Left kidney (tissue), 8 donors: ENCODE measurements at places on chromosomes 13 and 19. TPM values are rescaled to one million over a fixed set of nuclear protein-coding genes. Genes with fewer than 3 reads are reported as not detected.

Gene COL5A3
- 0.71 TPM for polyA plus RNA-seq

Gene SLC6A16
- 5.3 TPM for polyA plus RNA-seq

Gene RASAL3
- 1.1 TPM for polyA plus RNA-seq

Gene PSG4
- polyA plus RNA-seq = 0.42 TPM

Gene C19orf67
- polyA plus RNA-seq = 0.12 TPM

Gene RPS19
- polyA plus RNA-seq = 1,139 TPM

Gene TGFBR3L
- polyA plus RNA-seq = 0.42 TPM

Gene POU2F2
- polyA plus RNA-seq = 0.70 TPM

Gene SIAH3
- 1.2 TPM for polyA plus RNA-seq

Gene CEACAM4
- not detected for polyA plus RNA-seq

Gene KCNN4
- 1.6 TPM for polyA plus RNA-seq

Gene NCR1
- 0.37 TPM for polyA plus RNA-seq

Gene ZNF256
- polyA plus RNA-seq = 12.1 TPM

Gene SLAIN1
- polyA plus RNA-seq = 23.1 TPM

GRCh38 chr13:21043898-21044297 lies 17.5 kb downstream of the LATS2 start:
- DNase-seq = no peak

GRCh38 chr13:112113348-112113747 lies 46.4 kb downstream of the SOX1 start:
- no peak for DNase-seq

DNA sequence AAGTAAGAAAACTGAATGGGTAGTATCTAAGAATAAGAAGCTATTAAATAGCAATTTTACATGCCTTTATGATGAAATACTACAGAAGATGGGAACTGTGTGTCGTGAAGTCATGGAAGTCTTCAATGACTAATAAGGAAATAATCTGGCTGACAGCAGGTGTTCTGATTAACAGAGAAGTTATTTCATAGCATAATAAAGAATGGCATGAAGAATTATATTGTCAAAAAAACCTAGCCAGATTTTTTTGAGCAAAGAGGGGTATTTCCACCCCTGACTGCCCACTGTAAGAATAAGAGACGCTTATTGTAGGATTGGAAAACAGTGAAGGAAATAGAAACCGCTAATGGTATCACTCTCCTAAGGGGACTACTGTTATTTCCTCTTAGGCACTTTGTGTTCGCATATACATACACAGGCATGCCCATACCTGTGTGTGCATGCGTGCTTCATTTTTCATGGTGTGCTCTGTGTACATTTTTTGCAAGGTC lies 318.8 kb downstream of the SHISA2 start:
- no peak for DNase-seq

GRCh38 chr19:51186323-51186722 lies 38.6 kb upstream of the CD33 start:
- DNase-seq = no peak

DNA sequence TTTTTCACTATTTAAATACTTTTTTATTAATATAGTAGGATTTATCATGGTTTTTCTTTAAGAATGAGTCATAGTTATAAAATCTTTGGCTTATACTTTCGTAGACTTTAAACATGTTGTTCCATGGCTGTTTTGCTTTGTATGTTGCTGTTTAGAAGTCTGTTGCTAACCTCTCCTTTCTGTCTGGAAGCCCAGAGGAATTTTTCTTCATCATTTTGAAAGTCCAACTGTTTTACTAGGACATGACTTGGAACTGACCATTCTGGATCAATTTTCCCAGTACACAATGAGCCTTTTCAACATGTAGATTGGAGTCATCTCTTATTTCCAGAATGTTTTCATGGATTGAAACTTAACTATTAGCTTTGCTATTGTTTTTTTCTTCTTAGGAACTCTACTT lies 7.9 kb downstream of the CAB39L start:
- no peak for DNase-seq

- DNase-seq = no peak
Observed at GRCh38 chr19:33734913-33735312, 61.8 kb upstream of the KCTD15 start.

GRCh38 chr13:51894239-51894638 lies 32.5 kb downstream of the CCDC70 start:
- no peak for DNase-seq

DNA sequence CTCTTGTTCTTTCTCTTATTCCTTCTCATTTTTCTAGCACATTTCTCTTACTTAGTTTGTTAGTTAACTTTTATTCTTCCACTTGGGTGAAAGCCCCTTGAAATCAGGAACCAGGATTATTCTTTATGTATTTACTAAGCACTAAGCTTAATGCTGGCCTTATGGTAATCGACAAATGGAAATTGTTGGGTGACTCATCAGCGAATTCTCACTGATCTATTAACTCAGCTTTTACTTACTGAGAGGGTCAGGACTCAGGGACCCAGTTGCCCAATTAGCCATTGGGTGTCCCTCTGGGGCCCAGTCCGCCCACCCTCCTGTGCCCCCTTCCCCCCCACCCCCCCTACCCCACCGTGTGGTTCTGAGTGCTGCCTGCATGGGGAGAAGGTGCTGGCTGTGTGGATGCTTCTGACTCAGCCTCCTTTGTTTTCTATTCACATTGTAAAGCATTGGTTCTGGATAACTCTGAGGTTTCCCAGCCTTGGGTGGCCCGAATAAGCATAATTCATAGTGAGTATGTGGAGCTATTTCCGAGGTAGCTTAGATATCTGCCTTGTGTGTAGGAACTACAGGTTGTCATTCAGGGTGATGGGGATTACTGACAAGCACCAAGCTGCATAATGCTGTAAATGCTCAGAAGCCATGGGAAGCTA lies 240.9 kb downstream of the FGF9 start:
- DNase-seq = no peak

GRCh38 chr13:31843044-31843443 lies 103.7 kb downstream of the RXFP2 start:
- no peak for DNase-seq

- no peak for DNase-seq
Observed at GRCh38 chr19:7643031-7643415, 6.1 kb downstream of the STXBP2 start.

GRCh38 chr13:84446972-84447639 lies 564.8 kb upstream of the SLITRK1 start:
- no peak for DNase-seq

DNA sequence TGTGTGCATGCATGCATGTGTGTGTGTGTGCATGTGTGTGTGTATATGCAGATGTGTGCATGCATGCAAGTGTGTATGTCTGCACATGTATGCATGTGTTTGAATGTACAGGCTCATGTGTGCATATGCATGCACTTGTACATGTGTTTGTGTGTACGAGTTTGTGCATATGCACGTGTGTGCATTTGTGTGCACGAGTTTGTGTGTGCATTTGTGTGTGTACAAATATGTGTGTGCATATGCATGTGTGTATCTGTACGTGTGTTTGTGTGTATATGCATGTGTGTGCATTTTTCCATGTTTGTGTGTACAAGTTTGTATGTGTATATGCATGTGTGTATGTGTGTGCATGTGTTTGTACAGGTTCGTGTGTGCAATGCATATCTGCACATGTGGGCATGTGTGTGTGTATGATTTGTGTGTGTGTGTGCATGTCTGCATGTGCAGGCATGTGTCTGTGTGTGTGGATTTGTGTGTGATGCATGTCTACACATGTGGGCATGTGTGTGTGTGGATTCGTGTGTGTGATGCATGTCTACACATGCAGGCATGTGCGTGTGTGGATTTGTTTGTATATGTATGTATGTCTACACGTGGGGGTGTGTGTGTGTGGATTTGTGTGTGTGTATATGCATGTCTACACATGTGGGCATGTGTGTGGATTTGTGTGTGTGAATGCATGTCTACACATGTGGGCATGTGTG lies 57.1 kb downstream of the F2RL3 start:
- no peak for DNase-seq

DNA sequence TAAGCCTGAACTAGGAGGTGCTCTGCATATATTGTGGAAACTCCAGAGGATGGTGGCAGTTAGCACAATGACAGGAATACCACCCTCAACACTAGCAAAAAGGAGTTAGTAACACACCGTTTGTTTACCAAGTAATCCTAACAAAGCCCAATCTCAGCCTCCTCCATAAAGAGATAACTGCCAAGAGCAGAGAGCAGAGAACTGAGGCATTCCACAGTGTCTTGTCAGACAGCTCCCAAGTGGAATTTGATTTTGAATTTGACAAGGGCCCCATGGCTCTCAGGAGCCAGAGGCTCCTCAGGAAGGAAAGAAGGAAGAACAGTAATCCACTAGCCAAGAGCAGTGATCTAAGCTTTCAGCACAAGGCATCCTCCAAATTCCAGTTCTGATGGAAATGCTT lies 298.6 kb downstream of the DCLK1 start:
- DNase-seq = no peak

DNA sequence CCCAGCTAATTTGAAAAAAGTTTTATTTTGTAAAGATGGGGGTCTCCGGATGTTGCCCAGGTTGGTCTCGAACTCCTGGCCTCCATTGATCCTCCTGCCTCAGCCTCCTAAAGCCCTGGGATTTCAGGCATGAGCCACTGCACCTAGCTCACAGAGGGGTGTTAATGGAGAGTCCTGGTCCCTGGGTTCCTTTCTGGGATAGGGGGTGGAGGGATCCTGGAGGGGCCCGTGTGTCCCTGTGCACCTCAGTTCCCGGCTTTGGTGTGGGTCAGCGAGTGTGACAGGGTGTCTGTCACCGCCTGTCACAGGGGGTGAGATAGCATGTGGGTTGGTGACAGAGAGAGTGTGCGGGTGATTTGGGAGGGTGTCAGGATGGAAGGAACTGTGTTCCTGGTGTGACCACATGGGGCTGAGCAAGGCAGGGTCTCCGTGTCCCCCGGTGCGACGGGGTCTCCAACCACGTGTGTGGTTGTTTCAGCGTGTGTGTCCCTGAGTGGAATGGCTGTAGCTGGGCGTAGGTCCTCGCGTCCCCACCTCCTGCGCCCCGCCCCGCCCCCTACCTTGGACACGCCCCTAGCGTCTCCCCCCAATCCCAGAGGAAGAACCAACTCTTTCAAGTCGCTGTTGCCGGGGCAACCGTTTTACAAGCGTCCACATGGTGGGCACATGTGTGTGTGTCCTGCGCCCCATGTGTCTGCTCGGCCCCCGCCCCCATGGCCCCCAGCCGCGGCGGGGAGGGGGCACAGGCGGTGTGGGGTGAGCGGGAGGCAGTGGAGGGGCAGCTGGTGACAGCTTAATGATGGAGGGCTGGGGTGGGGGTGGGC lies 2.9 kb upstream of the NRTN start:
- peak; percentile 67 for DNase-seq

GRCh38 chr19:1274081-1274851 lies 1.1 kb upstream of the FAM174C start:
- no peak for DNase-seq

- DNase-seq = peak; percentile 79
Observed at GRCh38 chr19:17950310-17951156, 16.4 kb upstream of the KCNN1 start.

GRCh38 chr19:6509118-6509971 lies 7.2 kb upstream of the TUBB4A start:
- DNase-seq = no peak

GRCh38 chr13:113009743-113010509 lies 40.9 kb downstream of the MCF2L start:
- no peak for DNase-seq

DNA sequence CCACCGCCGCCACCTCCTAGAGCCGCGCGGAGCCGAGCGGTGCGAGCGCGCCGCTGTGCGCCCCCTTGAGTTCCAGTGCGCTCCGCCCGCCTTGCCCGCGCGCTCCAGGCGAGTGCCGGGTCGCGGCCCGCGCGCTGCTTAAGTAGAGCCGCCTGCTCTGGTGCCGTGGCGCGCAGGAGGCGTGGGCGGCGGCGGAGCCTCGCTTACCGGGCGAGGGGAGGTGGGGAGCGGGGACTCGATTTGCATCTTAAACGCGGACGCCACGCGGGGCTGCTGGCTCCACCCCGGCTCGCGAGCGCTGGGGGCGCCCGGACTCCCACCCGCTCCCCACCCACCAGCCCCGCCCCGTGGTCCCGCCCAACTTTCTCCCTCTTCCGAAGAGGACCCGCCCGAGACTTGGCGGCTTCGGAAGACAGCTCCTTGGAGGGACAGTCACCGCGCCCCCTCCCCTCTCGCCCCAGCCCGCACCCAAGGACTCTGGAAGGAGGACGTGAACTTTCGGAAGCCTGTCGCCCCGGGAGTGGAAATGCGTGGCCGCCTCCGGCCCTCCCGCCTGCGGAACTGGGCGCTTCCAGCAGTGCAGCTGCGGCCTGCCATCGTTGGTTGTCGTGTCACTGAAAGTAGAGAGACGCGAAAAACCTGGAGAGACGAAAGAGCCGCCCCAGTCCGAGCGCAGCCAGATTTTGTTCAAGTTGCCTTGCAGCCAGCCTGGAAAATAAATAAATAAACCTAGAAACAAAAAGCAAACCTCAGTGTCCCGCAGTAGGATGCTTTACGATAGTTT lies at the start of gene KCTD12:
Gene KCTD12, minus strand, starts transcription at position 114 of the 784 bp plus-strand sequence. CDS start 257 bp downstream, outside the sequence.
- peak; percentile 82 for DNase-seq

DNA sequence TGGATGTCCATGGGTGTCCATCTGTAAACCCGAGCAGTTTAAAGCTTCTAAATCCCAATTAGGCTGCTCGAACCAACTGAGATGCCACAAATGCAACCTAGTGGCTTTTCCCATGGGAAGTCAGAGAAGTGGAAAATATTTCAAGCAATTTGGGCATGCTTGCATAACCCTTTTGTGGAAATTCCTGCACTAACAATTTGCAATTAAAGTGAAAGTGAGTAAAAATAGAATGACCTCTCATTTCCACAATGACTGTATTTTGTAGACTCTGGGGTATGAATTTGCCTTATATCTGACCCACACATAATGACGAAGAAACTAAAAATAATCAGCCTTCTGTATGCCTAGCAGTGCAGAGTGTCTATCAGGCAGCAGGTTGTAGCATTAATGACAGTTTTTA lies 91.8 kb upstream of the TSC22D1 start:
- DNase-seq = peak; percentile 25

GRCh38 chr13:58573743-58574142 lies 942.2 kb downstream of the PCDH17 start:
- no peak for DNase-seq

GRCh38 chr19:42606660-42607351 lies 12.1 kb upstream of the CEACAM8 start:
- DNase-seq = peak; percentile 35

- no peak for DNase-seq
Observed at GRCh38 chr13:44974056-44974793, 15.0 kb downstream of the NUFIP1 start.

GRCh38 chr13:65275838-65276630 lies 1954.1 kb downstream of the PCDH9 start:
- no peak for DNase-seq

GRCh38 chr19:38852231-38853044 lies 2.7 kb upstream of the HNRNPL start:
- DNase-seq = peak; percentile 61

- DNase-seq = no peak
Observed at GRCh38 chr13:108922108-108922507, 292.7 kb downstream of the MYO16 start.

- no peak for DNase-seq
Observed at GRCh38 chr19:31908080-31908479, 437.3 kb upstream of the ZNF507 start.

- no peak for DNase-seq
Observed at GRCh38 chr19:40198272-40198990, 7.2 kb downstream of the MAP3K10 start.

- DNase-seq = no peak
Observed at GRCh38 chr19:1045247-1045603, 5.3 kb downstream of the ABCA7 start.

- no peak for DNase-seq
Observed at GRCh38 chr13:40961826-40962225, 57.3 kb downstream of the ELF1 start.
